ENCODE measurements at places on chromosomes 7 and 10.
A peak's percentile ranks its signal among the peaks of the same experiment; 100 is the strongest.

- DNase-seq, result no peak
Measured at GRCh38 chr10:128950916-128951275, 516.1 kb upstream of the MGMT start.

DNA sequence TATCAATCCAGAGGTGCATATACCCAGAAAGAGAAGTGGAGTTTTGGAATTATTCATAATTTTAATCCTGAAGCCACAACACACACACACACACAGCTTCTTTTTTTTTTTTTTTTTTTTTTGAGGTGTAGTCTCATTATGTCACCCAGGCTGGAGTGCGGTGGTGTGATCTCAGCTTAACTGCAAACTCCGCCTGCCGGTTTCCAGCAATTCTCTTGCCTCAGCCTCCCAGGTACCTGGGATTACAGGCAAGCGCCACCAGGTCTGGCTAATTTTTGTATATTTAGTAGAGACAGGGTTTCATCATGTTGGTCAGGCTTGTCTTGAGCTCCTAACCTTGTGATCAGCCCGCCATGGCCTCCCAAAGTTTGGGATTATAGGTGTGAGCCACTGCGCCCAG lies 35.4 kb downstream of the TET1 start:
- DNase-seq, result no peak

- no peak for DNase-seq
Measured at GRCh38 chr7:123558289-123558874, 764 bp upstream of the NDUFA5 start.

- DNase-seq, result no peak
Measured at GRCh38 chr7:36683111-36683510, 41.2 kb downstream of the AOAH start.

DNA sequence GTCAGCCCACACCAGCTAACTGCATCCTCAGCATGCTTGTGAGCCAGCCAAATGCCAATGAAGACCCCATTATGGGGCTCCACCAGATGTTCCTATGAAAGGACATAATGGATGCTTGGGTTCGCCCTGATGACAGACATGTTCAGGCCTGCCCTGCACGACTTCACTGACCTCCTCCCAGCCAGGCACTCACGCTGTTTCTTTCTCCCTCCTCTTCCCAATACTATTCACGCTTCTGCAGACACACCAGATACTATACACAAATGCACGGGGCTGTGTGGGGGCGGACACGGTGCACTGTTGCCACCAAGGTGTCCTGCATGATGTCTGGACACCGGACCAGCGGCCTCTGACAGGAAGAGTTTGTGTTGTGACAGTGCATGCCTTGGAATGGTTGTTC lies 284.2 kb downstream of the PRPF18 start:
- DNase-seq, result no peak

DNA sequence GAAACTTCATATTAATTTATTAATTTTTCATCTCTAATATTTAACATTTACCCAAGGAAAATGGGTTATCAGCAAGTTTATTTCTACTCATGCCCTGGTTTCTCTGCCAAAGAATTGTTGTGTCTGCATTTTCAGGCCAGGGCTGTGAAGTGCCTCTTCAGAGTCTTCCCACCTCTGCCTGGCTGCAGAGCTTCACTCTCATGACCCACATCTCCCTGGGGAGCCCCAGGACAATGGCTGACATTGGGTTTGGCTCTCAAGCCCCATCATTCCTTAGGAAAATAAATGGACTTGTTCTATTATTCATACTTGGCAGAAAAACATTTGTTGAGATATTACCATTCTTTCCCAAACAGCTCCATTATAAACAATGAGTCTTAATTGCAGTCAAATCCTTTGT lies 30.3 kb downstream of the CACNA2D1 start:
- no peak for DNase-seq

- DNase-seq, result no peak
Measured at GRCh38 chr7:110779339-110779738, 311.6 kb upstream of the LRRN3 start.

- no peak for DNase-seq
Measured at GRCh38 chr10:105068497-105068896, 427.4 kb downstream of the SORCS3 start.

- peak; percentile 25 for DNase-seq
Measured at GRCh38 chr10:11245510-11245909, 227.8 kb downstream of the CELF2 start.

DNA sequence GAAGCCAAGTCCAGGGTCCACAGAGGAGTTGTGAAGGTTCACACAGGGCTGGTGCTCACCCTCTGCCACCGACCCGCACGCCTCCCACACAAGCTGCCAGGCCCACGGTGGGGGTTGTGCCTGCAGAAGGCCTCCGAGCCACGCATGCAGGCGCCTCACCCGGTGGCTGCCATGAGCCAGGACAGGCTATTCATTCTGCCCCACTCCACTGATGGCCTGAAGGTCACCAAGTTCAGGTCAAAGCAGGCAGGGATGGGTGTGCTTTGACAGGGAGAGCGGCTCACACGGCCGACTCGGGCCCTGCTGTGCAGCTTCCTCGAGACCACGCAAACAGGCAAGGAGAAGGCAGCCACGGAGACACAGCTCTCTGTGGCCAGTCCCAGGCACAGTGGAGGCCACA lies 143.9 kb downstream of the MAD1L1 start:
- DNase-seq, result no peak

GRCh38 chr10:88913127-88913526 lies 33.1 kb downstream of the STAMBPL1 start:
- no peak for DNase-seq

- DNase-seq, result no peak
Measured at GRCh38 chr7:44671069-44671468, 64.6 kb downstream of the OGDH start.

DNA sequence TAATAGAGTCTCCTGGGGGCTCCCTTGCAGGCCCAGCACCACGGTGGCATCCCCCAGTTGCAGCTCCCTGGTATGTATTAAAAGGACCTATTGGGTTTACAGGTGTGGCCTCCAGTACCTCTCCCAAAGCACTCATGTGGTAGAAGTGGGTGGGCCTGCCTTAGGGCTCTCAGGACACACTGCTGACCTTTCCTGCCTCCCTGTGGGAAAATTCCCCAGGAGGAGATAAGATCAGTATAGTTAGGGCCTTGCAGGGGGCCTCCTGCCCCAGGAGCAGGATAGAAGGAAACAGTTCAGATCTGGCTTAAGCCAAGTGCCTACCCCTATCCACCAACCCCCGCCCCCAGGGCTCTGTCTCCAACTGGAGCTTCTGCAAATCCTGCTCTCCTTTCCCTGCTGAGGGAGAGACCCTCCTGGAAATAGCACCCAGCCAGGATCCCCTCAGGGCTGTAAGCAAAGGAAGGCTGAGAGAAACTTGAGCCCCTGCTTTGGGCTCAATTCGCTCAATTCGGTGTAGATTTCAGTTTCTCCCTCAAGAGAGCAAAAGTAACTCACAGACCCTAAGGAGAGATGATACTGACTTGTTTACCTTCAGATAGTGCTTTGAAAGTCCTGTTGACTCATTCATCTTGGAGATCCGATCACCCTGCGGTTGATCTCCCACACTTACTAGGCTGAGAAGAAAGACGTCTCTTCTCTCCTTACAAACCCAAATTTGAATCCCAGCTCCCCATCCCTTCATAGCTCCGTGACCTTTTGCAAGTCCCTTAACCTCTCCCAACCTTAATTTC lies 130.6 kb downstream of the WDR11 start:
- no peak for DNase-seq
